Stimulated activated naive B cell treated with anti-CD40 and anti-IgM and Interleukin-4, amounts not matched to agents 10 μg/mL and 1 μg/mL and 100 μg/mL, for 72 hours (primary cell): ENCODE measurements at places on chromosomes 12 and 14.

GRCh38 chr14:56027421-56027820 lies 90.8 kb upstream of the PELI2 start:
- no peak for DNase-seq

- no peak for DNase-seq
Observed at GRCh38 chr14:55599250-55599879, 19.4 kb downstream of the KTN1 start.

GRCh38 chr12:38159591-38160317 lies 156.8 kb upstream of the ALG10B start:
- DNase-seq, result no peak

GRCh38 chr12:69994724-69995173 lies 169.7 kb downstream of the MYRFL start:
- DNase-seq, result no peak

DNA sequence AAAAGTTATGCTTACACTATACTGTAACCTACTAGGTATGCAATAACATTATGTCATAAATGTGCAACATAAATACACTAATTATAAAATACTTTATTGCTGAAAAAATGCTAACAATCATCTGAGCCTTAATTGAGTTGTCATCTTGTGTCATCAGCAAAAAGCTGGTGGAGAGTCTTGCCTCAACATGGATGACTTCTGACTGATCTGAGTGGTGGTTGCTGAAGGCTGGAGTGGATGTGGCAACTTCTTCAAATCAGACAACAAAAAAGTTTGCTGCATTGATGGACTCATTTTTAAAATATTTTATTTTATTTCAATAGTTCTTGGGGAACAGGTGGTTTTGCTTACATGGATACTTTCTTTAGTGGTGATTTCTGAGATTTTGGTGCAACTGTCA lies 93.9 kb upstream of the AMN1 start:
- no peak for DNase-seq

DNA sequence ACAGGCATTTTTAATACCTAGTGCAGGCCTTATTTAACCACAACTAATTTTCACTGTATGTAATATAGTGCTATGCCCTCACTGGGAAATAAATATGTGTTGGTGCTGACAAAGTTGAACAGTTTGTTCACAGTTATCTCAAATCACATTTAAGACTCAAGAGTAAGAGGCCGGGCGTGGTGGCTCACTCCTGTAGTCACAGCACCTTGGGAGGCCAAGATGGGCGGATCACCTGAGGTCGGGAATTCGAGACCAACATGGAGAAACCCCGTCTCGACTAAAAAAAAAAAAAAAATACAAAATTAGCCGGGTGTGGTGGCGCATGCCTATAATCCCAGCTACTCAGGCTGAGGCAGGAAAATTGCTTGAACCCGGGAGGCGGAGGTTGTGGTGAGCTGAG lies 22.9 kb upstream of the TEAD4 start:
- no peak for DNase-seq

DNA sequence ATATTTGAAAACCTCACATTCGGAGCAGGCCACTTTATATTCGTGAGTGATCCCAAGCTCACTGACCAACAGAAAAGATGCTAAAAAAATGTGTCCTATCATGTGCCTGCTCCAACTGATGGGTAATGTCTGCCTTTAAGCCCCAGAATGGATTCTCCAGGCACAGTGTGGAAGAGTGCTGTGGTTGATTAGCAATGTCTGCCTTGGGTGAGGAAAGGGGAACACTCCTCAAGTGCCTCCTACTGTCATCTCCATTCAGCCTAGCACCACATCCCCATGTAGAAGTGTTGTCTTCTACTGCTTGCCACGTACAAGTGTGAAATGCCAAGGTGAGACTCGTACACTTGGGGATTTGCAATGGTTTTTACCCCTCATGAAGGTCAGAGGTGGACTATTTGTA lies 199.3 kb downstream of the SLC41A2 start:
- DNase-seq, result no peak

GRCh38 chr12:32947206-32948067 lies 50.9 kb upstream of the PKP2 start:
- no peak for DNase-seq

DNA sequence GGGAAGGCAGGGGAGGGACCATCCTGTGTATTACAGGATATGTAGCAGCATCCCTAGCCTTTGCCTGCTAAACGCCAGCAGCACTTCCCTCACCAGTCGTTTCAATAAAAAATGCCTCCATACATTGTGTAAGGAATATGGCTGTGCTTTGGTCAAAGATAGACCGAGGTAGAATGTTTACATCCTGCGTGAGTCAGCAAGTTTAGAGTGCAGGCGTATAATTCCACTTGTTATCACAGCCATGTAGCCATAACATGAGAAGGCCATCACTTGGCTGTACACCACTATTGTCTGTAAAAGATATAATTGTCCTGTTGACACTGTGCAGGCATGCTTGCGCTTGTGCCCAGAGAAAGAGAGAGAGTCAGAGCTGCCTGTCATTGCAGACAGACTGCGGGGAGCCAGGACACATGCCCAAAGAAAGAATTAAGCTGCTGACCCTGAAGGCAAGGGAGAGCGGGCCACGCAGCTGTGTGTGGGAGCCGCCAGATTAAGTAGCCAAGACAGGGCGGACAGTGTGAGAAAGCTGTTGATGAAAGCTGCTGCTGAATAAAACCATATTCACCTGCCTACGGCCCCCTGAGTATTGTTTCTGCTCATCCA lies 68.4 kb downstream of the CRACR2A start:
- no peak for DNase-seq

- DNase-seq, result no peak
Observed at GRCh38 chr14:74135426-74135825, 50.7 kb downstream of the LIN52 start.

DNA sequence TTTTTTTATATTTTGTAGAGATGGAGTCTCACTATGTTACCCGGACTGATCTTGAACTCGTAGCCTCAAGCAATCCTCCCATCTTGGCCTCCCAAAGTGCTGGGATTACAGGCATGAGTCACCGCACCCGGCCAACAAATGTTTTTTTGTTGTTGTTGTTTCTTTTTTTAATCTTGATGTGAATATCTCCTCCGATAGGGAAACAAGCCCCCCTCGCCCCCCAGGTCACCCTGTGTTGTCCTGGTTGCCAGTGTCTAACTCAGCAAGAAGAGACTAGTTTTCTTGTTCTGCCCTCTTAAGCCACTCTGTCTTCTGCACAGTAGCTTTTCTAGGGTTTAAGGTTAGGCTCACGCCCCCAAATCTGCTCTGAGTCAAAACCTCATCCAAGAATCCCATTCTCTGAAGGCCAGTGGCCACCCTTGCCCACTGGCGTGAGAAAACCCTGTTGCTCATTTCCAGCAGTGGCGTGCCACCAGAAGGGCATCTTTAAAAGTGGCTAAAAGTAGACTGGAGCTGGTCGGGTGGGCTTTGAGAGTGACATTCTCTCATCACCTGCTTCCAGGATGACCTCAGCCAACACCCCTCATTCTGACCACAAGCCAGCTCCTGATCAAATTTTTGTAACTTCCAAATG lies 42.7 kb downstream of the C14orf132 start:
- DNase-seq, result no peak

- no peak for DNase-seq
Observed at GRCh38 chr12:80268924-80269749, 169.8 kb downstream of the OTOGL start.

DNA sequence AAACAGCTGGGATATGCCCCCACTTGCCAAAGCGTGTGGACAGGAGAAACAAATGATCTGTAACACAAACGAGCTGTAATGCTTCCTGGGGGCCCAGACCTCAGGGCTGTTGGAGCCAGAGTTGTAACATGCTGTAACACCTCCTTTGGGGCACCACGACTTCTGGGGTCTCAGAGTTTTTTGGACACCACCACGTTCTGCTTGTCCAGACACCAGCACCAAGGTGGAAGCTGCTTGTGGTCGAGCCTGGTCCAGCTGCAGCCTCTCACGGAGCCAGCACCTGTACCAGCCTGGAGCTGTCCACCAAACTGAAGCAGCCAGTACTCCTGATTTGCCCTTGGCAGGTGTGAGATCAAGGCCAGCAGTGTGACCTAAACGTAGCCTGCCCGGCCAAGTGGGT lies 879.4 kb downstream of the SLC6A15 start:
- no peak for DNase-seq

DNA sequence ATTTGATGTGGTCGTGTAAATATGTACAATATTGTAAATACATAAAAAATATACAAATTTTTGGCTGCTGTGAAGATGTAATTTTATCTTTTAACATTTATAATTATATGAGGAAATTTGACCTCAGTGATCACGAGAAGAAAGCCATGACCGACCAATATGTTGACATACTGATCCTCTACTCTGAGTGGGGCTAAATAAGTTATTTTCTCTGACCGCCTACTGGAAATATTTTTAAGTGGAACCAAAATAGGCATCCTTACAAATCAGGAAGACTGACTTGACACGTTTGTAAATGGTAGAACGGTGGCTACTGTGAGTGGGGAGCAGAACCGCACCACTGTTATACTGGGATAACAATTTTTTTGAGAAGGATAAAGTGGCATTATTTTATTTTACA lies 49.6 kb downstream of the TBK1 start:
- no peak for DNase-seq

DNA sequence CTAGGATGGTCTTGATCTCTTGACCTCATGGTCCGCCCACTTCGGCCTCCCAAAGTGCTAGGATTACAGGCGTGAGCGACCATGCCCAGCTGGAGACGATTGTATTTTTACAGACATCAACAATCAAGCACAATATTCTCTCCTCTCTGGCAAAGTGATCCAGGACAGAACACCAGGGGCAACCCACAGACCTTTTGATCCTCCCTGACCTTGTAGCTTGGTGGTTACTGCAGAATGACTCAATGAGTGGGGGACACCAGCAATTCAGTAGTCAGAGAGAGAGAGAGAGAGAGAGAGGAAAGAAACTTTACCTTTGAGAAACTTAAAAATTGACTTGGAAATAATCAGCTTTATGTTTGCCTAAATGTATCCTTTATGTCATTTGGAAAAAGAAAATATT lies 51.2 kb downstream of the DRAM1 start:
- no peak for DNase-seq

DNA sequence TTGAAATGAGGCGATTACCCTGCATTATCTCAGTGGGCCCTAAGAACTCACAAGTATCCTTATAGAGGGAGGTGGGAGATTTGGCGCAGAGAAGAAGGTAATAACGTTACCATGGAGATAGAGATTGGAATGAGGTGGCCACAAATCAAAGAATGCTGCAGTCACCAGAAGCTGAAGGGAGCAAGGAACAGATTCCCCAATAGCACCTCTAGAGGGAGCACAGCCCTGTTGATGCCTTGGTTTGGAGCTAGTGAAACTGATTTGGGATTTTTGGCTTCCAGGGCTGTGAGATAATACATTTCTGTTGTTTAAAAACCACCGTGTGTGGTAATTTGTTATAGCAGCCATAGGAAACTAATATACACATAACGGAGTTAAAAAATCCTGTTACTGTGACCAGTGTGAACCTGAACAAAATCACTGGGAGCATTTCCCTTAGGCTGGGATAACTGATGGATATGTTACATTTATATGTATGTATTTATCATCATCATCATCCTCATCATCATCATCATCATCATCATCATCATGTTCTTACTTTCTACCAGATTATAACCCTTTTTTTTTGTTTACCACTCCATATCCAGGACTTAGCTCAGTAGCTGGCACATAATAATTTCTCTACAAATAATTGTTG lies 100.3 kb downstream of the LIN7A start:
- no peak for DNase-seq

- DNase-seq, result no peak
Observed at GRCh38 chr14:100332797-100333196, 9.7 kb downstream of the SLC25A47 start.

GRCh38 chr12:16766736-16767135 lies 160.8 kb upstream of the LMO3 start:
- no peak for DNase-seq

DNA sequence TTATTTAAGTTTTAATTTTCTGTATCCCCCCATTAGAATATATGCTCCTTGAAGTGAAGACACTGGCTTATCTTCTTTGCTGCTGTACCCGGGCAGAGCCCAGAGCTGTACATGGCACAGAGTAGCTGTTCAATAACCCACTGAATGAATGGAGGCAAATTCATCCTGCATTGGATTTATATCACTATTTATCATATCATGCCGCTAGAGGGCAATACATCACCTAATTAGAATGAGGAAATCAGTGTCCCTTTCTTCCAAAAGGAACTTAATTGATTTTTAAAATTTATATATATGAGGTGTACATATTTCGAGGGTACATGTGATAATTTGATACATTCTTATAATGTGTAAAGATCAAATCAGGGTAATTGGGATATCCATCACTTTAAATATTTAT lies 89.2 kb upstream of the TMEM260 start:
- no peak for DNase-seq

DNA sequence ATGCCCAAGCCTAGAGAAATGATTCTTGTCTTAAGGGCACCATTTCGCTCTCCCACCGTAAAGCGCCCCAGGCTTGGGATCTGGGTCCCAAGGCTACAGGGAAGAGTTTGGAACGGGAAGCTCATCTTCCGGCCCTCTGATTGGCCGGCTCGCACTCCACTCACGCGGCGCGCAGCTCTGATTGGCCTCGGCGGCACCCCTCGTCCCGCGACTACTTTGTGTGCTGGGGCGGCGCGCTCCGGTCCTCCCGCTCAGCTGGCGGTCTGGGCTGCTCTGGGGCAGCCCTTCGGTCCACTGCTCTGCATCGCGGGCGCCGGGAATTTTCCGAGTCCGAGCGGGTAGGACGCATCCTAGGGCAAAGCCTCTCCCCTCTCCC lies 886 bp upstream of the FUT8 start:
- peak; percentile 69 for DNase-seq

DNA sequence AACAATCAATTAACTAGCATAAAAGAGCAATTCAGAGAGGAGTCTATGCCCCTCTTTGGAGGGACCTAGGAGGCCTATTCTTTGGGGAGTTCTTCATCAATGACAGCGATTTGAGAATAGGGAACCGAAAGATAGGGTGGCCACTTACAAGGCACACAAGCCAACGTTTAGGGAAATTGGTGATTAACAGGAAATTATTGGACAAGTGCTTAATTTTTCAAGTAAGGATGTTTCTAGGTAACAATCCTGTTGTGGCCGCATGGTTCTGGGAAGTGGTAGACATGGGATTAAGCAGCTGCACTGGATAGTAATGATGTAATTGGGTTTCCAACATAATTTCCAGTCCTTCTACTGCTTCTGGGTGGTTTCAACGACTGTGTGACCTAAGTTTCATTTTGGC lies 83.2 kb downstream of the HMGA2 start:
- DNase-seq, result no peak

- DNase-seq, result no peak
Observed at GRCh38 chr12:108854451-108855283, 2.7 kb downstream of the SSH1 start.
